ENCODE measurements at places on chromosomes 5 and 9.

DNA sequence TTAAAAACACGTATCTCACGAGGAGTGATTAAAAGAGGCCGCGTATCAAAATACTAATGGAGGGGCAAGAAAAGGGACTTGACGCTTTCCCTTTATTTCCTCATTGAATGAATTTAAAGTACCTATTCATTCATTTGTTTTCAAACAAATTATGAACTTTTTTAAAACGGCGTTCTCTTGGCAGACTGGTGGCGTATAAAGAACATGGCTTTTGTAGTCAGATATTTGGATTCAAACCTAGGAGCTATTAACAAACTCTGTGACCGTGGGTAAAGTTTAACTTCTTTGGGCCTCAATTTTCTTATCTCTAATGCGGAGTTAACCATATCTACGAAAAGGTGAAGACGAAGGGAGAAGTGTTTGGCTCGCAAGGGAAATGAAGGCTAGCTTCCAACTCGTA, 876 bp downstream of the CAAP1 start:
- DNase-seq: no peak

DNA sequence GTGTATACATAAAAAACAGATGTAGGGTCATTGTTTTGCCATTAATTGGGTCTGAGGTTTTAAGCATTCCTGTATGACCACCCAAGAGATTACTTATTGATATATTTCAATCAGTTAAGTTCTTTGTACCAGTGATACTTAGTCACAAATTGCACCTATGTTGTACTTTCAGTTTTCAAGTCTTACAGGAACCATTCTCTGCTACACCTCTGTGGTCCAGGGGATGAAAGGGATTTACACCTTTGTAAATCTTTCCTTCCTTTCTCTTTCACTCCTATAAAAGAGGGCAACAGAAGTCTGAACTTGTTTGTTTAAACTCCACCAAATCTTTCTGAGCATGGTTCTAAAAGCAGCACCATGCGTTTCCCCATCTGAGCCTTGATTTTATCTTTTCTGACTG, 86.1 kb downstream of the DEPDC1B start:
- no peak for DNase-seq

- no peak for DNase-seq
These were observed 9.8 kb downstream of the DOCK2 start for GRCh38 chr5:169646856-169647255.

GRCh38 chr5:5632678-5633077, 210.2 kb downstream of the ICE1 start:
- no peak for DNase-seq

DNA sequence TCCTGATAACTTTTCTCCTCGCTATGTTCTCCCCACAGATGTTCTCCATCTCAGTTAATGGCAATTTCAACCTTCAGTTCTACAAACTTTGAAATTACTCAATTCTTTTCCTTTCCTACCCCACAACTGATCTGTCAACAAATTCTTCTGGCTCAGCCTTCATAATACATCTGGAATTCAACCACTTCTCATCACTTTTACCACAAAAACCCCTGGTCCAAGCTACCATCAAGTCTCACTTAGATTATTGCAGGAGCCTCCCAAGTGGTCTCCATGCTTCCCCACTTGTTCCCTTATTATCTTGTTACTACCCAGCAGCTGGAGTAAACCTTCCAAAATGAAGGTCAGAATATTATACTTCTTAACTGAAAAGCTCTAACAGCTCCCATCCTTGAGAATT, 110.1 kb downstream of the FBN2 start:
- DNase-seq: no peak

GRCh38 chr9:137987244-137988030, 109.9 kb downstream of the CACNA1B start:
- DNase-seq: no peak

- DNase-seq: no peak
These were observed 59.1 kb downstream of the BARX1 start for GRCh38 chr9:93896093-93896492.

DNA sequence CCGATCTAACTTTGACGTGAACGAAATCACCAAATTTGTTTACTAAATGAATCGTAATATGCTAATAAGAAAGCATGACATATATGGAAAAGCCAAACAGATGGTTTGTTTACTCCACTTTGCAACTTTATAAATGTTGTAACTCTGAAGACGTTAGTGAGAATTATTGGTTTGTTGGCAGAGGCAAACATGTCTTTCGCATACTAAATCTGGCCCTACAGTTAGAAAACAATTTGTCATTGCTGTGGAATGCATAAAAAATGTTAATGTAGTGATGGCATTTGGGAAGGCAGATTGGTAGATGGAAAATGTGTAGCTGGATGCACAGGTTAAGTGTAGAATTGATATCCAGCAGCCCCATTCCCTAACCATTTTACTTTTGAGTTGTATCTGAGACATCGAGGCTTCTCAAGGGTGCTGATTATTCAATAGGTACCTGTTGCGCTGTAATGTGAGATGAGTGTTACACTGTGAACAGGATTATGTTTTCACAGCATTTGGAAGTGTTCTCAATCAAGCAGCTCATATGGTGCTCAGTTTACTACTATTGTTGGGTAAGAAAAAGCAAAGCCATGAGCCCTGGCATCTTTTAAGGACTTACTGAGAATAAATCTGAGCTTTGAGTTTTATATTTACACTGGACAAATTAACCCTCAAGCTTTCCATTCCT, 444.8 kb downstream of the BNC2 start:
- DNase-seq: no peak

DNA sequence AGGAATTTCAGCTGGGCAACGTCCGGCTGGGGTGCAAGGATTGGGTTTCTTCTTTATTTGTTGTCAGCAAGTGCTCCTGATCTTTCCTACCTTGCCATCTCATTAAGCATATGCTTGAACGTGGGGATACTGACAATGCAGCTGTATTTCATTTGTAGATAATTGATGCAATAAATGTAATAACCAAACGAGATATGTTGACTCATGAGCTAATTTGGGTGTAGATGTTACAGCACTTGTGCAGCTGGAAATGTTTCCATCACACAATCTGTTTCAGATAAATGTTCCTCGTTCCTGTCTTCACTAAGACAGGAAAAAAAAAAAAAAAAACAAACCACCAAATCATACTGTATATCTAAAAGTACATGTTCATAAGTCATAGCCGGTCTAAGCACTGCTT, 123.8 kb downstream of the DMRT2 start:
- DNase-seq: no peak

Measured in GM19239 (cell line).